Vagina (tissue), 2 donors: ENCODE measurements at places on chromosomes 16 and 17.

DNA sequence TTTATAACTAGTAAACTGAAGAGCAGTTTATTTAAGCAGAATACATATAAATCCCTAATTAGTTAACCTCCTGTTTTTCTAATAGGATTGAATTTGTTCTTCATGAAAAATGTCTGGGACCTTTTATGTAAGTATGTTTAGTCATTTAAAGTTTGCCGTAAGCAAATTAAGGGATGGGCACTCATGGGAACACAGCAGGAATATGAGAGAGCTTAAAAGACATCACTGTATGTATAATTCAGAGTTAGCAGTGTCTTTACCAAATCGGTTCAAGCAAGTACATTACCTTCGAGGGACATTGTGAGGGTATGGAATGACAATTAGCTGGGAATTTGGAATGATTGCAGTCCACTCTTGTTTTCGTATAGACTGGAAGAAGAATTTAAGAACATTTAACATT lies 17.7 kb upstream of the NETO2 start:
- H3K27me3 ChIP-seq: no peaks in the 10 kb centered on the region
- no peak overlapping the region for H3K27ac ChIP-seq
- peaks cover 14% of the 10 kb centered on the region for H3K36me3 ChIP-seq
- DNase-seq: no peak

GRCh38 chr17:21024024-21024423 lies 18.8 kb downstream of the USP22 start:
- H3K4me3 ChIP-seq: no peak overlapping the region
- H3K27me3 ChIP-seq: no peaks in the 10 kb centered on the region

GRCh38 chr17:58932956-58933355 lies 173.7 kb downstream of the TRIM37 start:
- no peak overlapping the region for H3K4me3 ChIP-seq
- no peak overlapping the region for H3K27ac ChIP-seq
- no peak for DNase-seq

- H3K4me1 ChIP-seq: no peaks in the 10 kb centered on the region
- no peak overlapping the region for H3K27ac ChIP-seq
- H3K27me3 ChIP-seq: no peaks in the 10 kb centered on the region
- no peak overlapping the region for H3K4me3 ChIP-seq
- no peaks in the 10 kb centered on the region for H3K36me3 ChIP-seq
These were observed 75.6 kb downstream of the ENGASE start for GRCh38 chr17:79150035-79150733.

- no peak overlapping the region for H3K27ac ChIP-seq
- no peak for DNase-seq
- H3K27me3 ChIP-seq: no peaks in the 10 kb centered on the region
These were observed 10.1 kb downstream of the DNAAF1 start for GRCh38 chr16:84155226-84155625.

GRCh38 chr16:66618588-66619375 lies 14.3 kb downstream of the CMTM3 start:
- no peaks in the 10 kb centered on the region for H3K36me3 ChIP-seq
- peak overlapping the region; percentile 0 for H3K27ac ChIP-seq
- no peak overlapping the region for H3K4me3 ChIP-seq
- no peaks in the 10 kb centered on the region for H3K27me3 ChIP-seq
- no peak for DNase-seq

DNA sequence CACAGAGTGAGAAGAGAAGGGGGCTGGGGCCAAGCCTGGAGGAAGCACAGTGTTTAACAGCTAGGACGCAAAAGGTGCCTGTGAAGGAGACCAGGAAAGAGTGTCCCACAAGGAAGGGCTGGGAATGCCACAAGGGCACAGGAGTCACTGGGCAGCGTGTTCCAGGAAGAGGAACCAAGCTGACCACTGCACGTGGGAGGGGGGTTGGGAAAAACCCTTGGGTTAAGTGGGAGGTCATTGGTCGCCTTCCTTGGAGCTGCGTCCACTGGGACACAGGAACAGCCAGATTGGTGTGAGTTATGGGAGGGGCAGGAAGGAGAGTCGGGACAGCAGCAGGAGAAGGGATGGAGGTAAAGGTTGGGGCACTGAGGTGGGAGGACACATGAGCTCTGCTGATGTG lies 12.9 kb downstream of the TTYH2 start:
- no peak for DNase-seq
- no peak overlapping the region for H3K27ac ChIP-seq
- no peak overlapping the region for H3K4me3 ChIP-seq
- H3K27me3 ChIP-seq: no peaks in the 10 kb centered on the region
